LoVo (cell line): ENCODE measurements at places on chromosomes 4 and X.

GRCh38 chrX:48919360-48919841 is 577 bp upstream of the PIM2 start:
- no peak for DNase-seq

DNA sequence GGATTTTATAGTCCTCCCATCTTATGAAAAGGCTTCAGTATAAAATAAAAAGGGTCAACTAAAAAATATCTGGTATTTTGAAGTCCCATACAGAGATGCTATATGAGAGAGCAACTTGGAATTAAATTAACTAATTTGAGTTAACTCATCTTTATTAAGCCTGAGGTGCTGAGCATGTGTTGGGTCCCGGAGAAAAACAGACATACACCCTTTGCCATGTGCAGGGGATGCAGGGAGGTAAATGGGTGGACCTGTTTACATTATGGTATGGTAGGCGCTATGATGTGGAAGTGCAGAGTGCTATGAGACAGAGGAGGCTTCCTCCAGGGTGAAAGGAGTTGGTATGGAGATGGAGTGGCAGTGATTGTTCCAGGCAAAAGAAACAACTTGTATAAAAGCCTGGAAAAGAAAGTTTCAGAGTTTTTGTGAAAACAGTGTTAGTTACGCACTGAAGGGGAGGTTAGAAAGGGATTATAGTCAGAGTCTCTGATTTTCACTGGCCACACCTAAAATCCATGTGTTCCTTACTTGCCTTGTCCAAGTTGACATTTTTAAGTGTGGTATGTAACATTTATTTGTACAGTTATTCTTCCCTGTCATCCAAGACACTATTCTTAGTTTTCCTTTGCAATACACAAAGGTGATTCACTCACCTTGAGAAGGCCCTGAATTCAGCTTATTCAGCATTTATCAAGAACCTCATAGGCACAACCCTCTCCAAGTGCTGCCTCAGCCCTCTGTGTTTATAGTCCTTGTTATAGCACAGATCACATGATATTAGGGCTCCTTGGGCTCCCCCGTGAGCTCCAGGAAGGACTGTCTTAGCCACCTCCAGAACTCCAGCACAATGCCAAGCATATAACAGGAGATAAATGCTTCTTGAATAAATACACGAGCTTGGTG is 152.0 kb downstream of the RASL11B start:
- DNase-seq = no peak

DNA sequence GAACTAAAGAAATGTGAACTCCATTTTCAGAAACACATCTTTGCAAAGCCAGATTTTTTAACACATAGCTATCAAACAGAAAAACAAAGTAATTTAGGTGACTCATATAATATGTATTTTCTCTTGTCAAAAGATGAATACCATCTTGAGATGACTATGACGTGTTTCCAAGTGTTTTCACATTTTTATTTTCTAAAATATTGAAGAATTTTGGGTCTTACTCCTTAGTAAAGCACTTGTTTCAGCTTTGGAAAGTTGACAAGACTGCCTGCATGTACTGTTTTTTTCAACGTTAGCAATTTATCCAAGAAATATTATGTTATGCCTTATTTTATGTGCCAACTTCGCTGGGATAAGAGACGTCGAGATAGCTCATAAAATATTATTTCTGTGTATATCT is 733.9 kb upstream of the EPHA5 start:
- DNase-seq = no peak

GRCh38 chrX:100994352-100995281 is 25.1 kb downstream of the ARL13A start:
- peak; percentile 16 for DNase-seq

DNA sequence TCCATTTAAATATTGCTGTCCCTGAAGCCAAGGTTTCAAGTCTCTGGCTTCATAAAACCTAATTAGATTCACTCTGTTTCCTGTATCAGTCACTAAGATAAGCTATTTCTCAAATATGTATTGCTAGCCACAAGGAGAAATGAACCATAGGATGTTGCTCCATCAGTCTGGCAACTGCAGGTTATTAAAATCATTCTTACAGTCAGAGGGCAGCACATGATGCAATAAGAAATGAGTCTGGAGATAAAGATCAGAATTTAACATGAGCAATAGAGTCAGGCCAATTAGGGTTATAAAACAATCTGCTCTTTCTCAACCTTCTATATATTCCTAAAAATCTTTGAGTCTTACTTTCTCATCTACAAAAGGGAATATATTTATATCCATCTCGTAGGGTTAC is 7.2 kb downstream of the PRKG2 start:
- DNase-seq = no peak

DNA sequence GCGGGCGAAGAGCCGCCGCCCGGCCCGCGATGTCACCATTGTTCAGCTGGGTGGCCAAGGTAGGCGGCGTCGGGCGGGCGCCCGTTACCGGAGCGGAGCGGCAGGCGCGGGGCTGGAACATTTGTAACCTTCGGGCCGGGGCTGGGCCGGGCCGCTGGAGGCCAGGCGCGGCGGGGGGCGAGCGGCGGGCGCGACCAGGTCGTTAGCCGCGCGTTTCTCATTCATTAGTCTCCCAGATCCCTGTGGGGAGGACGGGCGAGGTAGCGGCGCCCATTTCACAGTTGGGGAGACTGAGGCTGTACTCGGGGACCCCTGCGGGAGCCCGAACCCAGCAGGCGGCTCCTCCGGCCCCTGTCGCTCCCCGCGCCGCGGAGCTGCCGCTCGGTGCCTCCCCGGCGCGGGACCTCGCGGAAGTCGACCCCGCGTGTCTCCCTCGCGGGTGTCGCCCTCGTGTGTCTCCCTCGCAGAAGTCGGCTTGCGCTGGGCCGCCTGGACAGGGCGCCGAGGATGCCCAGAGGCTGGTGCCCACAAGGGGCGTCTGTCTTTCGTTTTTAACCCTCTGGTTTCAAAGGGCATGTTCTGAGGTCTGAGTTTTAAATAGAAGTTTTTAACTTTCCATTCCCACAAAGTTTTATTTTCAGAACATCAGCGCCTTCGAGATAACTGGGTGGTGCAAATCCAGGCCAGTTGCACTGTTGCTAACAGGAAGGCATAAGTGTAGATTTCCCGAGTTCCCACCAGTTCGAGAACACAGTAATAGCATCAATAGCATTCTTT is 17.5 kb downstream of the PTTG2 start:
- peak; percentile 60 for DNase-seq

DNA sequence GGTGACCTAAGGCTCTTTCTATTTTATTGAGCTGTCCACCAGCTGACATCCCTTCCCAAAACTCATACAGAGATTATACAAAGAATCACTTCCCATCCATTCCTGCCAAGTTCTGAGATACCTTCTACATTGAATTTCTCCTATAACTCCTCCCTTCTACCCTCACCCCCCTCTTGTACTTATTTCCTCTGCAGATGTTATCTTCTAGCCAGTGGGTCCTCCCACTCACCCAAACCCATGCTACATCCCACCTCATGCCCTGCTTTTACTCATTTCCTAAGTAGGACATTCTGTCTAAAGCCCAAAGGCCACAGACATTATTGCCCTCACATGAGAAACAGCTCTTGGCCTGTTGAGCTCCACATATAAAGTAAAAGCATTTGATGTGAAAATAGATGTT is 28.6 kb downstream of the BMX start:
- no peak for DNase-seq
